H4 (cell line): ENCODE measurements at places on chromosomes 4 and X. TPM values are rescaled to one million over a fixed set of nuclear protein-coding genes. Genes with fewer than 3 reads are reported as not detected.
A peak's percentile ranks its signal among the peaks of the same experiment; 100 is the strongest.

Gene XPNPEP2
- total RNA-seq = 0.12 TPM in 1 of 2 replicates, not detected in the other

DNA sequence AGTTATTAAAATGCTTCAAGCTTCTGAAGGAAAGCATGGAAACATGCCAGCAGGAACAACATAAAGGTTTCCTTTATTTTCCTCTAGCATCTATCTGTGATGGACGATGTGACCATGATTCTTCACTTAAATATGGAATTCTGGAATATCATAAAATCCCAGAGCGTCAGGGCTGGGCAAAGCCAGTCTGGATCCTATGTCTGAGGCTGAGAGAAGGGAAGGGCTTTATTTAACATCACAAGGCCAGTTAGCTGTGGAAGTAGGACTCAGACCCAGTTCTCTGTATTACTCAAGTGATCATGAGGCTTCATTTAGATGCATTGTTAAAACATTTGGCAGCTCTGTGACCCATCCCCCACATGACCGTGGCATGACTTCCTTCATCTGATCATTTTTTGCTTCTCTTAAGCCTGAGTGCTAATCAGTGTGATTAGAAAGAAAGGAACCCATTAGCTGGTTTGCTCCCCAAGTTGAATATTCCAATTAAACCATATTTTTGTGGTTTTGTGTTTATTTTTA, 40.9 kb upstream of the EOLA2 start:
- DNase-seq = no peak

DNA sequence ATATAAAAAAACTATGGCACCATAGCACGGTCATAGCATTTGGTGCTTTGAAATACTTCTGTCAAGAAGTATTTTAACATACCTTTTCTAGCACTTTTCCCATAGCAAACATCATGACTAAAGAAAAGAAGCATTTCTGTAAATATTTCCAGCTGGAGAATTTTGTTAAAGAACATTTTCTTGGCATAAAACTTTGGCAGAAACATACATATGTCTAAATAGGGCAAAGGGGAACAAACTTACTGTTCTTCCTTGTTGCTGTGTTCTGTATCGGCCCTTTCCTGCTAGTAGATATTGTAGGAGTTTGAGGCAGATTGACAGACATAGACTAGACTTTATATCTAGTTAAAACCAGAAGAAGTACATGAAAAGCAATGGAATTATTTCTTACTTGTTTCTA, 2368.5 kb downstream of the PCDH7 start:
- no peak for DNase-seq

- no peak for DNase-seq
These were observed 21.5 kb downstream of the SORCS2 start for GRCh38 chr4:7213807-7214206.

GRCh38 chr4:103046416-103047290, 27.1 kb upstream of the SLC9B1 start:
- DNase-seq = peak; percentile 22

DNA sequence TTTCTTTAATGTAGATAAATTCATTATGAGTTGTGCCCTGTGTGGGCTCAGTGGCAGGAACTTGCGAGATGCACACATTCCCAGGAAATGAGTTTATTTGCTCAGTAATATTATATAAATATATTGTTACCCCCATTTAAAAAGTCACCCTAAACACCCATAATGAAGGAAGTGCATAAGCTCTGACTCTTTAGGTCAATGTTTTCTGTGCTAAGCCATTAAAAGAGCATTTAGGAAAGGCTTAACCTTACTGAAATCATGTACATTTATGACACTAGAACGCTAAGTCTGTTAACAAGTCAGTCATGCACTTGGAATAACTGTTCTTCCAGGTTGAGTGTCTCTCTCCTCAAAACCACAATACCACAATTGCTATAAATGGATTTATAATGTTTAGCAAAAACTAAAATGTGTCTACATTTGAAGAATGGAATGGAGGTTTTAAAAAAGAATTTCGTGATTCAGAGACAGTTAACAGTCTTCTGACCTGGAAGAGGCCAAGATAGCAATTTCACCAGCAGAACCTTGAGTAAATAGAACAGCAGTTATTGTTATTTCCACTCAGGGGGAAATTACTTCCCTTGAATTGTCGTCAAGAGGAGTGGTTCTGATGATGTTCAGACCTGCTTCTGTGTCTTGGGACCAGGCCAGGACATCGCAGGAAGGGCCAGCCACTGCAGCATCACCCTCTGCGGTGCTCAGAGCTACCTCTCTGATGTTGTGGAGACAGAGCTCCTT, 91.1 kb upstream of the VEGFC start:
- DNase-seq = peak; percentile 96

DNA sequence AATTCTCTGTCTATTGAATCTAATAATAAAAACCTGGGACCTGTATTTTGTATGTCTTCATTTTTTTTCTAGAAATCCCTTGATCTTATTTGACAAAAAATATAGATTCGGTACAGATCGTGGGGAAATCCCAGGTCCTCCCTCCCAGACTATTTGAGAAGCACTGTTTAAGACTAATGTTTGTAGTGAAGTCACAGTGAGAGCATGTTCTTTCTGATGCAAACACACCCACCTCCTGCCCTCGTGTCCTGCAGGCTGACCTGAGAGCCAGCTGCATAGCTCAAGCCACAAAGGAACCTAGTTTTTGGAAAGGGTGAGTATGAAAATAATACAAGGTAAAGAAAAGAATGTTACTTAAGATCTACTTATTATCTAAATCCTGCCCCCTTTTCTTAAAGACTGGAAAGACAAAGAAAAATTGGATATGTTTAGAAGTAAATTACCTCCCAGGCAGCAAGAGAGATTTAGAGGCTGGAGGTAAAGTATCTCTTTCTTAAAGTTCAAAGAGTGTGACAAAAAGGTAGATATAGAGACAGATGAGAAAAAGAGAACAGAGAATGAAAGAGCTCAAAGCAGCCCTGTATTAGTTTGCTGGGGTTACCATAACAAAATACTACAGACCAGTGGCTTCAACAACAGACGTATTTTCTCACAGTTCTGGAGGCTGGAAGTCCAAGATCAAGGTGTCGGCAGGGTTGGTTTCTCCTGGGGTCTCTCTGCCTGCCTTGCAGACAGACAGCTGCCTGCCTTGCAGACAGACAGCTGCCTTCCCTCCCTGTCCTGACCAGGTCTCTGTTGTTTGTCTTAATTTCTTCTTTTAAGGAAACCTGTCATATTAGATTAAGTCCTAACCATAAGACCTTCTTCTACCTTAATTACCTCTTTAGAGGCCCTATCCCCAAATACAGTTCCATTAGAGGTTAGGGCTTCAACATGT, 20.4 kb upstream of the DCTD start:
- no peak for DNase-seq

Gene CXCL1
- total RNA-seq = not detected in 2 replicates

DNA sequence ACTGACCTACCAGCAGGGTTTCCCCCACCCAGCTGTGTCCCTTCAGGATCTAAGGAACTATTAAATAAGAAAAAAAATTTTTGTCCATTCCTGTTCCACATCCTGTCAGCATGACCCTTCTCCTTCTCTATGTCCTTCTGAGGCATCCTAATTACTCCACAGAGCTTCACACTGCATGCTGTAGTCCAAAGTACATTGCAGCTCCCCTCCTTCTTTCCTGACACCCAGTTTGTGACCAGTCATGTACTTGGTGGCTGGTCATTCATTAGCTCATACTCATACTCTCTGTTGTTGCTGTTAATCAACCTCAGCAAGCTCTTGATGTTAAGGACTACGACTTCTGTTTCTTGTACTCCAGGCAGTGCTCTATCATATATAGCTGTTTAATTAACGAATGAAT, 2.4 kb upstream of the EGF start:
- no peak for DNase-seq

DNA sequence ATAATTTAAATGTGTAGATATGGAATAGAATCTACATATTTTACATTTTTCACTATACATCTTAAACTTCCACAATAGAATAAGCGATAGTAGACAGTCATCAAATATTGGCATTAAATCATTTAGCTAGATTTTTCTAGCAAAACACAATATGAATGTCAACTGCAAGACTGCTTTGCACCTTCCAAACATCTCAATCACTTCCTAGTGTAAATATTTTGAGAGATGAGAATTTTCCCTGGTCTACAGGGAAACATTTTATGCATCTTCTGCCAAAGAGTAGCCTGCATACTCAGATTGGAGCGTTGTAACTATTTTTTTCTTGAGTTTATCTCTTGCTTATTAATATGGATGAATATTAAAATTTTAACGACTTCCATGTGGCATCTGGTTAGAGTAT, 897.4 kb downstream of the CENPC start:
- DNase-seq = no peak

DNA sequence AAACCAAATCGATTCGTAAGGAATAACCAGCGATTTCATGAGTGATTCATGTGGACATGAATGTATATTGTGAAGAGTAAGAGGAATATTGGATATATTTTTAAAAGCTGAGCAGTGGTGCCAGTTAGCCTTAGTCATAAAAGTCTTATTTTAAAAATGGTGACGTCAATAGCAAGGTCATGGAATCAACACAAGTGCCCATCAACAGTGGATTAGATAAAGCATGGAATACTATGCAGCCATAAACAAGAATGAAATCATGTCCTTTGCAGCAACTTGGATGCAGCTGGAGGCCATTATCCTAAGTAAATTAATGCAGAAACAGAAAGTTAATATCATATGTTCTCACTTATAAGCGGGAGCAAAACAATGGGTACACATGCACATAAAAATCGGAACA, 89.0 kb upstream of the STOX2 start:
- DNase-seq = no peak

DNA sequence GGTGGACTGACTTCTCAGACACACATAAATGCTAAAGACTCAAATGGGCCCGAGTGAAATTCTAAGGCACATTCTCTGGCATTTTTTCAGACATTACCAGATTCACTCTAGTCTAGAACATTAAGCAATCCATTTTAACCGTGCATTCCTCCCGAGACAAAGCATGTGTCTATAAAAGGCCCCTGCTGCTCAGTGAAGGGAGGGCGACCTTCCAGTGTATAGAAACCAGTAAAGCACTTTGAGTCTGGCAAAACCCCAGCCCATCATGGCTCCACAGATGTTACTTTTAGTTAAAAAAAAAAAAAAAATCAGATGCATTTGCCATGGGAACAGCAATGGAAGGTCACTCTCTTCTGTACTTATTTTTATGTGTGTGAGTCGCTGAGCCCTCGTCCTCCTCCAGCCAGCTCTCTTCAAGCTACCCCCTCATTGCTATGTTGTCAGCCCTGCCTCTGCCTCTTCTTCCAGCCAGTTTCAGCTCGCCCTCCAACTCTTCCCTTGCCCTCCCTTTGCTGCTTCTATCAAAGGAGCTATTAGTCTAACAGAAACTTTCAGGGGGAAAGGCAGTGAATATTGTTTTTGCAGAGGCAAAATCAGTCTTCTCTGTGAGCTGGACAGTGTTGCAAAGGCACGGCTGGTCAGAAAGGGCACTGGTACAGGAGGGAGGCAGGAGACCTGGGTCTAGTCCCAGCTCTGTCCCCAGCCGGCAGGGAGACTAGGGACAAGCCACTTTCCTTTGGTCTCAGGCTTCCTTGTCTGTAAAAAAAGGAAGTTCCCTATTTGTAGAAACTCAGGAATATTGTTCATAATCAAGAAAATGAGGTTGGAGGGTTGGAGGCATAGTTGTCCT, 644.2 kb downstream of the ZNF674 start:
- DNase-seq = no peak

DNA sequence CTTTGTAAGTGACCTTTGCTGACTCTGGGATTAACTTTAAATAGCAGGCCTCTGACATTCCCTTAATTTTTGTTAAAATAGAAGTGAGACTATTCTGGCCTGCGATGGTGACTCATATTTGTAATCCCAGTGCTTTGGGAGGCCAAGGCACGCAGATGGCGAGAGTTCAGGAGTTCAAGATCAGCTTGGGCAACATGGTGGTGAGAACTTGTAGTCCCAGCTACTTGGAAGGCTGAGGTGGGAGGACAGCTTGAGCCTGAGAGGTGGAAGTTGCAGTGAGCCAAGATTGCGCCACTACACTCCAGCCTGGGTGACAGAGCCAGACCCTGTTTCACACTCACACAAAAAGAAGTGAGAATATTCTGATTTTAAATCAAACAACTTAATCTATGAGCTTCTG, 27.3 kb downstream of the ZNF330 start:
- DNase-seq = peak; percentile 21

DNA sequence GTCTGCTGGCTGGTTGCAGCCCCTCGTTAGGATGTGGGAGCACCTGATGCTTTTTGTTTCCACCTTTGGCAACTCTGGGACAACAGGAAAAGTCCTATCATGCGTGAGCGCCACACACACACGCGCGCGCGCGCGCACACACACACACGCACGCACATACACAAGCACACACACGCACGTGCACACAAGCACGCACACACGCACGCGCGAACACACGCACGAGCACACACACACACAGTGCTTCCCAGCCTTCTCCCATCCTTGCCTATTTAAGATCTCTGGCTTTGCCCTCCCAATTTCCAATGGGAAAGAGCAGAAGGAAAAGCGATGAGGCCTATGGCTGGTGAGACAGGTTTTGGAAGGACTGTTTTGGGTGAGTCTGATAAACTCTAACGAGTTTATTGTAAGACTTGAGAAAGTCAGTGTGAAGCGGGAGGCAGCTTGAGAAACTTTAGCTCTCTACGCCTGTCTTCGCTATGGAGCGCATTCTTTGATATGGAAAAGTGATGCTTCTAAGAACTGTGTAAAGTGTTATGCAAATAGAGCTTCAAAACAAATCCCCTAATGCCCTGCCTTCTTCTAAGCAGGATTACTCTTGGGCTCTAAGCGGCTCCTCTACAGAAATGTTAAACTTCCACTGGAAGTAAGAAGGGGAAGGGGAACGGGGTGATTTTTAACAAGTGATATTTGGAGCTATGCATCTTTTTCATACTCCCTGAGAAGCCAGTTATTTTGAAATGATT, 11.8 kb downstream of the SUPT20HL1 start:
- DNase-seq = no peak

GRCh38 chrX:41824551-41824950, 98.8 kb downstream of the CASK start:
- peak; percentile 23 for DNase-seq

DNA sequence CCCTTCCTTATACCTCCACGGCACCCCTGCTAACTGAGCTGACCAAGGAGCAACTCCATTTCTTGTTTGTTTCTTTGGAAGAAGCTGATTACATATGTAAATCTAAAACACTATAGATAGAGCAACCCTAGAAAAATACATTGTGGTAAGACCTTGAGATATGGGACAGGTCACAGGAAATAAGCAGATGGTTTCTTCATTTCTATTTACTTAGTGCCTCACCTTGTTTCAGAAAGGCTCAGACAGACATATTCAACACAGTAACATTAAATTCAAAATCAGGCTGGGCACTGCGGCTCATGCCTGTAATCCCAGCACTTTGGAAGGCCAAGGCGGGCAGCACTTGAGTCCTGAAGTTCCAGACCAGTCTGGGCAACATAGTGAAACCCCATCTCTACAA, 47.3 kb downstream of the IRF2 start:
- no peak for DNase-seq

GRCh38 chrX:102650903-102651241, 411 bp upstream of the GPRASP1 start:
- no peak for DNase-seq

- DNase-seq = no peak
These were observed 12.6 kb downstream of the C4orf54 start for GRCh38 chr4:99645036-99645435.
